Stimulated activated memory B cell treated with anti-CD40 and anti-IgM and Interleukin-4, amounts not matched to agents 10 μg/mL and 1 μg/mL and 100 μg/mL, for 72 hours (primary cell): ENCODE measurements at places on chromosomes 3 and 15.

DNA sequence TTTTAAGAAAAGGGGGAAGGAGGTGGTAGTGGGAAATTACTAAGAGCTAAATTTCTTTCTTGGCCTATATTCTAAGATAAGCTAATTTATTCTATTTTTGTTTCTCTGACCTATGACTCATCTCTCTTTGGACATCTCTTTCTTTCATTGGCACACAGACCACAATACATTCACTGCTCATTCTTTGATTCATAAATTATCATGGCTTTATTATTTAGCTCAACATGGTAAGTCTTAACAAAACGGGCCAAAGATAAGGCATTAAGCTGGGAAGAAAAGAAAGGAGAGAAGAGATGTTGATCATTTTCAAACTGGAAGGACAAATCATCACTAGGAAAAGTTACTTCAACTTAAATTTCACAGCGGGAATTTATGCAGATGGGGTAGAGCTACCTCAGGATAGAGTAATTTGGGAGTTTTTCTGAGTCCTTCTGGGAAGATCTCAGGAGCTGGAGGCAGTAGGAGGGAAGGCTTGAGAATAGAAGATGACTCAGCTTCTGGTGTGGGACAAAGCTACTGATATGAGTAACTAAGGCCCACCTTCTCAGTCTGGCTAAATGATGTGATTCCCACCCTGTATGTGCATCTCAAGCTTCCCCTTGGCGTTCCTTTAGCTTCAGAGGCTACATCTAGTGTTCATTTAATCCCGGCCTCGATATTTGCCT lies 7.5 kb upstream of the ALCAM start:
- ATAC-seq, result no peak

GRCh38 chr15:70061696-70062270 lies 35.9 kb downstream of the TLE3 start:
- no peak for ATAC-seq

GRCh38 chr3:129428007-129428375 lies 445 bp downstream of the EFCAB12 start:
- no peak for ATAC-seq

DNA sequence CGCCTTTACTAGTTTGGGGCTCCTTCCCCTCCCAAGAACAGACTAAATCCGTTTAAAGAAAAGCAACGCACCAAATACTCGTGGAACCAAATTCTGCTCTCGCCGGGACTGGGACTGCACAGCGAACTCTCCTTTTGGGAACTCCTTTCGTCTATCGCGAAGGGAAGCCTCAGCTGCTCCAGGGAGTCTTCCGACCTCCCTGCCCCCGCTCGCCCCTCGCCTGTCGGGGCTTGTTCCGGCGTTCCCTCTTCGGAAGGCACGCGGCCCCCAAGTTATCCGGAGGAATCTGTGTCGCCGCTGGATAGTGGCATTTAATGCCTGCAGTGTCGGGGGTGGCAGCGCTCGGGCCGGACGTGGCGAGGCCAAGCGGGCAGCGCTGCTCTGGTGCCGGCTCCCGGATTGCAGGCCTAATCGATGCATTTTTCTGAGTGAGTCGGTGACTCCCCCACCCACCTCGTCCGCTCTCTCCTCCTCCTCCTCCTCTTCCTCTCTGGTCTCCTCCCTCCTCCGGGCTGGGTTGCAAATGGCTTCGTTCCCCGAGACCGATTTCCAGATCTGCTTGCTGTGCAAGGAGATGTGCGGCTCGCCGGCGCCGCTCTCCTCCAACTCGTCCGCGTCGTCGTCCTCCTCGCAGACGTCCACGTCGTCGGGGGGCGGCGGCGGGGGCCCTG lies at the start of gene TRIM71:
TRIM71 (plus strand) TSS at position 440 of the 671 bp plus-strand sequence; CDS start at position 524, 84 bp downstream.
- no peak for ATAC-seq

DNA sequence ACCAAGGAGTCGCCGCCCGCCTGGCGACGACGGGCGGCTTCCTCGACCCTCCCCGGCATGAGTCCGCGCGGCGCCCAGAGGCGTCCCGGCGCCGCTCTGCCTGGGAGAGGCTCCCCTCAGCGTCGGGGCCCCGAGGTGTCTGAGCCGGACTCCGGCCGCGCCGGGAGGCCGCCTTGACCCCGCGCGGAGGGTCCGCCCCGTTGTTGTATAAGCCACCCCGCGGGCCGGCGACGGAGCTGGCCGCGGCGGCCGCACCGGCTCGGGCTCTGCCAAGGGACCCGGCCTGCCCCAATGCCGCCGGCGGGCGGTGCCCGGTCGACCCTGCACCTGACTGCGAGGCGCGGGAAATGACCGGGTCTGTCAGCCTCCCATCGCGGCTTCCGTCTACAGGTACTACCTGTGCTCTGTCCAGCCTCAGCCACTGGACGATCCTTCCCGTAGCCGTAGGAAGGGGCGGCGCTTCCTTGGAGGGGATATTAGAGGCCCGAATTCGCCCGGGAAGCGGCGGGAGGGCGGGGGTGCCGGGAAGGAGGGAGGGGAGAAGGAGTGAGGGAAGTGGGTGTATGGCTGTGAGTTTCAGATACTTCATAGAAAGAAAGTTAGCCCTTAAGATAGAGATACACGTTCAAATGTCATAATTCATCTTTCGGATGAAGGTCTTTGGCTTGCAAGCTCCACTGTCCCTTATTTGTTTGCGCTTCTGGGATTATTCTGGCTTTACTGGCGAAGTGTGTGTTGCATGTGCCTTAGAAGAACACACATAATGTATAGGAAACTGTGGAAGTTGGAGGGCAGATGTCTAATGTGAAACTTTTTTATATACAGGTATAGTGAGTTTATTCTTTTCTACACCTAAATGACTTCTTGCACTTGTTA lies 620 bp downstream of the ABHD5 start:
- peak; percentile 47 for ATAC-seq

GRCh38 chr15:73005446-73005845 lies 46.8 kb upstream of the NEO1 start:
- peak; percentile 12 for ATAC-seq

GRCh38 chr15:66021496-66022162 lies 152.3 kb downstream of the RAB11A start:
- no peak for ATAC-seq

DNA sequence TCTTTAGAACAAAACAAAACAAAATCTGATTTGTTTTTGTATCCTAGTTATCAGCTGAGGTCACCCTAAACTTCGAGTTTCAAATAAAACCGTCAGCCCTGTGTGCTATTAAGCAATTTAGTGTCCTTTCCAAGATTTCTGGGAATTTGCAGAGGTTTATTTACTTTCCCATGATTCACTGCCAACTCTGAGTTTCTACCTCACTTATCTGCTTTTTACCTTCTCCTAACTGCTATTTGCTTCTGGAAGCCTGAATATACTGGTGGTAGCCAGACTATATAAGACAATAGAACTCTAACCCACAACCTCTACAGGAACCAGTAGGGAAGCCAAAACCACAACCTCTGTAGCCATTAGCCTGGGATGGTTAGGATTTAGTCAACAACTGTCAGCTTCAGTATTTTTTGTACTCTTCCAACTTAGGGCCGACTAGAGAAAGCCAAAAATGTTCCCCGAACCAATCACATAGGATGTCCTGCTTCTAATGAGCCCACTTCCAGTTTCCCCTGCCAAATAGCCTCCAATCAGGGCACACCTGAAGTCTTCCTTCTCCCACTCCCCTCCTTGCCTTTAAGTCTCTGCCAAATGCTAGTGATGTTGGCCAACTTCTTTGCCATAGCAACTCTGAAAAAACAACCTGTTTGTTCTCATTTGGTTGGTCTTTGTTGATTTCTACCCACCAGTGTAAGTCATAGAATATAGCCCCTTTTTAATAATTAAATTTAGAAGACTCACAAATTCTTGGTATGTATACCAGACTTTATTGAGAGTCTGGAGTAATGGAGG lies 273.1 kb downstream of the ULK4 start:
- ATAC-seq, result no peak

DNA sequence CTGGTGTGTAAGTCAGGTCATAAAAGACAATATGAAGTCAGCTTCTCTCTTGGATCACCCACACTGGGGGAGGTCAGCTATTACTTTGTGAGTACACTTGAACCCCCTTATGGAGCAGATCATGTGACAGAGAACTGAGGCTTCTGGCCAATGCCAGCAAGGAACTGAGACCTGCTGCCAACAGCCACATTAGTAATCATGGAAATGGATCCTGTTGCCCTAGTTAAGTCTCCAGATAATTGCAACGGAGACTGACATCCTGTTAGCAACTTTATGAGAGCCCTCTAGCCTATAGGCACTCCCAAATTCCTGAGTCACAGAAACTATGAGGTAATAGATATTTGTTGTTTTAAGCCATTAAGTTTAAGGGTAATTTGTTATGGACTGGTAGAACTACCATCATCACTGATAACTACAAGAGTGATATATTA lies 110.4 kb upstream of the GMNC start:
- ATAC-seq, result no peak

DNA sequence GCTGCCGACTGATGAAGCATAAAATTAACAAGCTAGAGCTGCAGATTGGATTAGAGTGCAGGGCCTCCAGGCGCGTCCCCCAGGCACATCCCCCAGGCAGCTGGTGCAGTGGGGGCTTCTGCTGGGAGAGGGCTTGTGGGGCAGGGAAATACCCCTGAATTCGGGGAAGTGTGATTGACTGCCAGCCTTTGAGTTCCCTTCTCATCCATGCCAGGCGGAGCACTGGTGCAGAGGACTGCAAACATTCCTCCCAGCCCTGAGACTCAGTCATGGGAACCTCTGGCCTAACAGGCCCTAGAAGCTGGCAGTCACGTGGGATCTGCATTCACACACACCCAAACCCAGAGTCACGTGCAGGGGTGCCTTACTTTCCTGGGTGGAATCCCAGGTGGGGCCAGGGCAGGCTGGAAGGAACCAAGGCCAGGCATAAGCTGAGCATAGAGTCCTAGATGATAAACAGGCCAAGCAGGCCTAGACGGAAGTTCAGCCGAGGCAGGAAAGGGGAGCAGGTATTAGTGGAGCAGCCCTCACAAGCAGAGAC lies 46.2 kb upstream of the SEC22A start:
- ATAC-seq, result no peak

DNA sequence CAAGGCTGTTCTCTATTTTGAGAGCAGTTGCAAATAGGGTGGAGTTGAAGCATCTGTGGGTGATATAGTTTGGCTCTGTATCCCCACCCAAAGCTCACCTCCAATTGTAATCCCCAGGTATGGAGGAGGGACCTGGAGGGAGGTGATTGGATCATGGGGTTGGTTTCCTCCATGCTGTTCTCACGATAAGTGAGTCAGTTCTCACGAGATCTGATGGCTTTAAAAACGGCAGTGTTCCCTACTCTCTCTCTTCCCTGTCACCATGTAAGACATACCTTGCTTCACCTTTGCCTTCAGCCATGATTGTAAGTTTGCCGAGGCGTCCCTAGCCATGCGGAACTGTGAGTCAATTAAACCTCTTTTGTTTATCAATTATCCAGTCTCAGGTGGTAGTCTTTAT lies 21.0 kb downstream of the CHST2 start:
- ATAC-seq, result no peak

DNA sequence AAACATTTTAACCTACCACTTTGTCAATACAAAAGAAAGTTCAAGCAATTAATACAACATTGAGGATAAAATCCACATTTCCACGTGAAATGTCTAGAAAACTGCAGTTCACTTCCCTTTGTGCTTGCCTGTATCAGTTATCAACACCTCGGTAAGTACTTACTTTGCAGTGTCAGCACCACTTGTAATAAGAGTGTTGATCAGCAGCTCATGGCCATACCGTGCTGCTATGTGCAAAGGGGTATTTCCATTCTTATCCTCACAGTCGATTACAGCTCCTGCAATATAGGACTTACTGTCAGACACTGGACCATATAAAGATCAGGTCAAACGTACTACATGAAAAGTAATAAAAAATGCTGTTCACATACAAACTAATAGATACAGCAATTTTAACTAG lies 84.4 kb downstream of the ANKRD28 start:
- no peak for ATAC-seq

- ATAC-seq, result no peak
Observed at GRCh38 chr3:186260726-186261125, 101.3 kb downstream of the DGKG start.

GRCh38 chr15:27550635-27551034 lies 548.5 kb downstream of the OCA2 start:
- no peak for ATAC-seq

GRCh38 chr15:51071578-51071977 lies 23.1 kb downstream of the TNFAIP8L3 start:
- no peak for ATAC-seq

- no peak for ATAC-seq
Observed at GRCh38 chr3:134516905-134517304, 31.0 kb downstream of the CEP63 start.

DNA sequence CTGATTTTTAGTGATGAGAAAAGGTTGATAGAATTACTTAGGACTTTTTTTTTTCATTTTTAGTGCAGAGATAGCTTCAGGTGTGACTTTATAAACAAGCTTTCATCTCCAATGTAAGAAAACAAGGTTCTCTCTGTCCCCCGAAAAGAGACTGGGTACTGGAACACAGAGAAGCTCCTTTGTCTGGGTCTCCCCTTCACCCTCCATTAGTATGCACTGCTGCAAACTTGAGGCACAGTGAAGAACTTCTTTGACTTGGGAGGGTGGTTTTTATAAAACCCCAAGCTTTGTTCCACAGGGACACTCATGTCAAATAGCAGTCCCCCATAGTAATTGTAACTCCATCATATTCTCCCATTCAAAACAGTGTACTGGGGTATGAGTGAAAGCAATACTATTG lies 93.5 kb upstream of the SOX2 start:
- ATAC-seq, result no peak

GRCh38 chr3:183959214-183959613 lies 58.5 kb downstream of the ABCC5 start:
- ATAC-seq, result no peak

DNA sequence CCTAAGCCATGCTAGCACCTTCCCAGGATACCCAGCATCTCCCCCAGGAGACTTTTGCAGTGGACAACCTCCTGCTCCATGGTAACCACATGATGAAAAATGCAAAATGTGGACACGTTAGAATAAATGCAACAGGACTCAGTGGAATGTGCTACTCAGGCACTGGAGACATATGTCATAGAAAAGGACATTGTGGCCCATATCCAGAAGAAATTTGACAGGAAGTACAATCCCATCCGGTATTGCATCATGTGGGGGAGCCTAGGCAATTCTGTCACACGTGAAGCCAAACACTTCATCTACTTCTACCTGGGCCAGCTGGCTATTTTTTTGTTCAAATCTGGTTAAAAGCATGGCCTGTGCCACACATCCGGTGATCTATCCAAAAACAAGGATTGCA lies 227.2 kb upstream of the GPR149 start:
- no peak for ATAC-seq

- ATAC-seq, result no peak
Observed at GRCh38 chr3:111691293-111691909, 96.3 kb upstream of the ZBED2 start.

GRCh38 chr15:62868507-62868906 lies 174.0 kb upstream of the TPM1 start:
- ATAC-seq, result no peak

GRCh38 chr15:28169366-28169765 lies 70.3 kb upstream of the OCA2 start:
- no peak for ATAC-seq

DNA sequence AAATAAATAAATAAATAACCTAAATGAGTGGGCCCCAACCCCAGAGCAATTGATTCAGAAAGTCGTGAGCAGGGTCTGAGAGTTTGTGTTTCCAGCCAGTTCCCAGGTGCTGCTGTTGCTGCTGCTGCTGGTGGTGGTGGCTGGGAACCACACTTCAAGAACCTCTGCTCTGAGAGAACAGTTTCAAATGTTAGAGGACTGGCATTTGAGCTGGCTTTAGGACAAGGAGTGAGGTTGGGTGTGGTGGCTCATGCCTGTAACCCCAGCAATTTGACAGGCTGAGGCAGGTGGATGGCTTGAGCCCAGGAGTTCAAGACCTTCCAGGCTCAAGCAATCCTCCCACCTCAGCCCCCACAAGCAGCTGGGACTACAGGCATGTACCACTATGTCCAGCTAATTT lies 123.1 kb upstream of the UBE2E1 start:
- no peak for ATAC-seq

- no peak for ATAC-seq
Observed at GRCh38 chr3:54273791-54274190, 151.4 kb downstream of the CACNA2D3 start.
